Kasumi-1 (cell line): ENCODE measurements at places on chromosomes 11 and 22.

GRCh38 chr11:12235553-12235946 is 125.2 kb downstream of the MICAL2 start:
- DNase-seq, result peak; percentile 2

DNA sequence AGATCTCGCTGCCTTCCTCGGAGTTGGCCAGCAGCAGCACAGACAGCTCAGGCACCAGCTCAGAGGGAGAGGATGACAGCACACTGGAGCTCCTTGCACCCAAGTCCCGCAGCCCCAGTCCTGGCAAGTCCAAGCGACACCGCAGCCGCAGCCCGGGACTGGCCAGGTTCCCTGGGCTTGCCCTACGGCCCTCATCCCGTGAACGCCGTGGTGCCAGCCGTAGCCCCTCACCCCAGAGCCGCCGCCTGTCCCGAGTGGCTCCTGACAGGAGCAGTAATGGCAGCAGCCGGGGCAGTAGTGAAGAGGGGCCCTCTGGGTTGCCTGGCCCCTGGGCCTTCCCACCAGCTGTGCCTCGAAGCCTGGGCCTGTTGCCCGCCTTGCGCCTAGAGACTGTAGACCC is 6.4 kb downstream of the PLA2G3 start:
- DNase-seq, result no peak

- DNase-seq, result peak; percentile 45
These were observed 15.6 kb upstream of the DENND5A start for GRCh38 chr11:9280655-9281301.

GRCh38 chr11:1197431-1197885 is 25.4 kb upstream of the MUC5B start:
- DNase-seq, result no peak

GRCh38 chr11:2092956-2093412 is 46.2 kb downstream of the IGF2 start:
- no peak for DNase-seq

DNA sequence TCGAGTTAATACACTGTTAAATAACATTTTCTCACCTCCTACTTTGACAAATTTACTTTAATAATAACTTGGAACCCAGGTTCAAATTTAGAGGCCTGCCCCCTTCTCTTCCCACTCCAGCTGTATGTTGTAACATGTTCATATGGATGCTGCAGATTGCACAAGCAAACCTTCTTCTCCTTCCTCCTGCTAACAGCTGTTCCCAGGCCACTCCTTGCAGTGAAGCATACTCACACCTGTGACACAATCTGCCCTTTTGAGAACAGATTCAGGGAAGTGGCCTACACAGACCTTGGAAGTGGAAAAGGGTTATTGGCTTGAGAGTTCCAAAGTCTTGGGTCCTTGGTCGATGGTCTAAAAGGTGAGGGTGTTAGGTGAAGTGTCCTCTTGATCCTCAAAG is 131.9 kb downstream of the TEAD1 start:
- DNase-seq, result no peak

- DNase-seq, result peak; percentile 47
These were observed 24.8 kb upstream of the SWAP70 start for GRCh38 chr11:9639099-9639498.

GRCh38 chr22:44529827-44530523 is 31.9 kb upstream of the RTL6 start:
- DNase-seq, result no peak

DNA sequence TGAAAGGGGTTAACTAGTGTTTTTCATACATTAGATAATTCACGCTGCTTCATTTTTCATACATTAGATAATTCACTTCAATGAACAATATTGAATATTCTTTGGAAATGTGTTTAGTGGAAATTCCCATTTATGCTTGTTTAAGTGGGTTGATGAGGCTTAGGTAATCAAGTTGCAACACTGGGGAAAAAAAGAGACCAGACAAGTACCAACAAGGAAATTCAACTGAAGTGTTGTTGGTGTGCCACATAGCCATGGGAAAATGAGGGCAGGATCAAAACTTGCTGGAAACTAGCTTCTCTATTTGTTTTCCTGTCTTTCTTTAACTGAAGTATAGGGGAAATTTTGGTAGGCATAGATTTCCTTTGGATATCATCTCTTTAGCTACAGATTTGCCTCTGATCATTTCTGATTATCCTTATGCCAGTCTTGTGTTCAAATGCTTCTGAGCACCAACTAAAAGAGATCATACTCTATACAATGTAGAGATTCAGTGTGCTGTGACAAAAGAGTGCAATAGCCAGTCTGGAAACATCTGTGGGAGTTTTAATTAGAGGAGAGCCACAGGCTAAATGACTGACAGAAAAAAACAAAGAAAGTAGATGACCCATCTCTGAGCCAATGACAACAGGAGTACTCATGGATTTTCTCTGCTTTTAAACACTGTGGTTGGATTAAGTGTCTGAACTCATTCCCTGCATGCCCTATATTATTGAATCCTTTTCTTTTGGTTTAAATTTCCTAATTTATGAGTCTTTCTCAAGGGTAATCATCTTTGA is 67.6 kb upstream of the CTSC start:
- no peak for DNase-seq

DNA sequence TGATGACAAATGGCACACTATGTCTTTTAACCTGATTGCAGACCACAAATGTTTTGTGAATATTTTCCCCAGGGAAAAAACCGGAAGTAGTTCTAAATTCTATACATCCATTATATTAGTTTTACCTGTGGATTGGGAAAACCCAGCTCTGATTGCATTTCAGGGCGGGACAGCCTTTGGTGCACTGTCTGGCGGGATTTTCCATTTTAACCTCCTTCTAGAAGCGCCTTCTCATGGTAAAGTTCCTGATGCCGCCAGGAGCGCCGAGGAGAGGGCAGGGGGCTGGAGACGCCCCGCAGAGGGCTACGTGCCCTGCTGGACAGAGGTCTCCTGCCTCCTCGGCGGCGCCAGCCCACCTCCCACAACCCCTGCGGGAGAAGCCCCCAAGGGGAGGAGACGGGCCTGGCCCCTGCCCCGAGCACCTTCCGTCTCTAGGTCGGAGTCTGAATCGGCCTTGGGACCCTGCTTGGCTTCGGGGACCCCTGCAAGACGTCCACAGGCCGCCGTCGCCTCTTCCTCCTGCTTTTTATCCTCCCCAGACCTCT is 1.2 kb upstream of the P2RX6 start:
- no peak for DNase-seq

DNA sequence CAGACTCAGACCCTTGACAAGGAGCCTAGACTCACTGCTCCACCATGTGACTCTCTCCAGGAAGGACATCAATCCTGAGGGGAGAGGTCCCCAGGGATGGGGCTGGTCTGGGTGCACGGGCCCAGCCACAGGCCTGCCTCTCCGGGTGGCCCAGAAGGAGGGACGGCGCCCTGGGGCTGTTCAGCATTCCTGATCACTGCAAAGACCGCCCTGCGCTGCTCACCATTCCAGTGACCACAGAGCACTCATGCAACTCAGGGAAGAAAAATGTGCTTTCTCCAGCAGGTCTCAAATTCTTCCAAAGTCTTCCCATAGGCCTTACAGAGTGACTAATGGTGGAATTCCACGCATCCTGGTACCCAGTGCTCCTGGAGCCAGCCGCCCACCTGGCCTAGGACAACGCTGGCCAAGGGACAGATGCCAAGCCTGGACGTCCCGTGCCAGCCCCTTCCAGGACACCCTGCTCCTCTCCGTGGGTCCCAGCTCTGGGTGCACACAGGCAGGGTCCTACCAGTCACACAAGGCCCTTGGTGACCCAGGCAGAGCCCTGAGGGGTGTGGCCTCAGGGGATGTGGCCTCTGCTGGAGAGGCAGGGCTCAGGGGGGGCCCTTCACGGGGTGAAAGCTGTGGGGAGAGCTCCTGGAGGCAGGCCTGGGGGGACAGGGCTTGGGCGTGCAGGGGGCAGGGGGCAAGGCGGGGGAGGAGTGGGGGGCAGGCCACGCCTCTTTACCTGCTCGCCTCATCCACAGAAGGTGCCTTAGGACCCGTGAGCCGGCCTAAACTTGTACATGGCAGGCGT is 178.8 kb downstream of the IGLL1 start:
- no peak for DNase-seq

DNA sequence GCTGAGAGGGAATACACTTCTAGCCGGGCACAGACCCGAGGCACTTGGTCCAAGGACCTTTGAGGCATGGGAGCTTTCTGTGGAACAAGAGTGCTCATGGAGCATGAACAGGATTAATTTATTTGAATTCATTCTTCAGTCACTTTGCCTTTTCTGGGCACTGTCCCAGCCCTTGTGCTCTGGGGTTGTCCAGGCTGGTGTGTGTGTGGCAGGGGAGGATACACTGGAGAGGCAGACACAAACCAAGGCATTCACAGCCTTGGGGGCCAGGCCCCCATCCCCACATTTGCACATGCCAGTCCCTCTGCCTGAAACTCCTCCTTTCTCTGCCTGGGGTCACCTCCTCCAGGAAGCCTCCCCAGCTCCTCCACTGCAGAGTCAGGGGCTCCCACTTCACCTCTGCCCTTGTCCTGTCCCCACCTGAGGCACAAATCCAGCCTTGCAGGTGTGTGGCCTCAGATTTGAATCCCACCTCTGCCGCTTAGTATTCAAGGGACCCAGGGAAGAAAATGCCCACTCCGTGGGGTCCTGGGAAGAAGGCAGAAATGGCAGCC is 55.5 kb downstream of the MYO7A start:
- DNase-seq, result no peak

DNA sequence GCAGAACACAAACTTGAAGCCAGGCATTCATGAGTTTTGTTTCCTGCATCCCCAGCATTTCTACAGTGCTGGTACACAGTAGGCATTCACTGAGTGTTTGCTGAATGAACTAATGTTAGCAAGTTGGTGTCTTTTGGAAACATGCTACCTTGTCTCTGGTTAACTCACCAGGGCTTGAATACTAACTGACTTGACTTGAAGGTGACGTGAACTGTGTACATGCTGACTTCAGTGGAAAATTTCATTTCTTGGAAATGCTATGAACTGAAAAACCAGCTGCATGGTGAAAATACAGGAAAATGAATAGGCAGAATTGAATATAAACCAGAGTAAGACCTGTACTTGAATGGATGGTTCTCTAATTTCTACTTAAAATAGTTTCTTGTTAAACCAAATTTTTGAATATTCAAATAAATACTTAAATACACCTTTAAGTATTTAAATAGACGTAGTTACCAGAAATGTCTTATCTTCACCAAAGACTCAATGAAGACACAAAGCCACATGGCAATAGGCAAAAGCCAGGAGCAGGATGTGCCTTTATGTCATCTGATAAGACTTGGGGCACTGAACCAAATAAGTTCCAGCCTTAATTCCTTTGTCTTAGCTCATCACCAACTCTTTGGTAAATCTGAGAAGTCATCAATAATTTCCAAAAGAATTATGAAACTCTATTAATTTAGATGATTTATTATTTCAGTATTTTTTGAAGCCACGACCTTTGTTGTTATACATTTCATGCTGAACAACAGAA is 39.7 kb upstream of the POU2AF2 start:
- DNase-seq, result no peak

- no peak for DNase-seq
These were observed 109.9 kb downstream of the EMSY start for GRCh38 chr11:76554767-76555166.

DNA sequence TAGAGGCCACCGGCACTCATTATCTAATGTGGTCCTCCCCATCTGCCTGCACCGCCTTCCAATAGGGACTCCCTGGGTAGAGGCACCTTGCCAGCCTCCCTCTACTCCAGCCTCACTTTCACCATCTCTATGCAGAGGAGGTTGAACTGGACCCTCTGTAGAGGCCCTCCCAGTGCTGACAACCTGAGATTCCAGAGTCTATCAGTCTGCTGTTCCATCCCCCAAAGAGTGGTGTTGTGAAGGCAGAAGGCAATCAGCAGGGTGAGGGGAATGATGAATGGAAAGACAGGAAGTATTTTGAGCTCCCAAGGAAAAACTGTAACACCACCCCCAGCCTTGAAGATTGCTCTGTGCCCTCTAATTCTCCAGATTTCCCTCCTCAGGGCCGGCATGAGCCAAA is 77.9 kb downstream of the THAP12 start:
- no peak for DNase-seq

GRCh38 chr22:49779211-49779610 is 48.5 kb downstream of the BRD1 start:
- no peak for DNase-seq

DNA sequence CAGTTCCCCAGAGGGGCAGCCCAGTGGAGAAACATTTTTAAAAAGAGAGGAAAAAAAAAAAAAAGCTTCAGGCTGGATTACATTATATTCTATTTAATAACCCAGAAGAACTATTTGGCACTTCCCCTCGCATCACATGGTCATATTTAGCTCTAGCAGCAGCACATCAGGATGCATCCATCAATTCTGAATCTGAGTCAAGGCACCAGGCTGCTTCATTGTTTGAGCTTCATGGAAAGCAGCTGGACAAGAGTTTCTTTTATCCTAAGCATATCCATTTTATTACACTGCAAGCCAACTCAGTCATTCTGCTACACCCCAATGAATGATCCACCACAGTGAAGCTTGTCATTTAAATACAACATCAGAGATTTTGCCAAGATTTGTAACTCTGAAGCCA is 10.0 kb downstream of the SPTY2D1 start:
- no peak for DNase-seq

DNA sequence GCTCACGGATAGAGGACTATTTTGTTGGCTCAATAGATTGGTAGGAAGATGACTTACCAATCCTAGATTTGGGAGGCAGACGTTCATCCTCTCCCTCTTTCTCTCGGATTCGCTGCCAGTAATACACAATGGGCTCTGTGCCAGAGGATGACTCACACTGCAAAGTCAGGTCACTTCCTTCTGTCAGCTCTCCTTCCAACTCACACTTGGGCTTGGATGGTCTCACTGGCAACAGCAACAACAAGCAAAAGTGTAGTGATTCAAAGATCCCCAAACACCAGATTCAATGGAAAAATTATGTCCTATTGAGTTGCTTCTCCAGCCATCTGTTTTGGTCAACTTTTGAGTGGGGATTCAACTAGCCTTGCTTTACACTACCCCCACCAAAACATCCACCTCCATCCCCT is 21.7 kb upstream of the HSPA8 start:
- DNase-seq, result peak; percentile 19

- no peak for DNase-seq
These were observed 75.2 kb upstream of the KIRREL3 start for GRCh38 chr11:127075758-127076157.

- DNase-seq, result no peak
These were observed 21.8 kb downstream of the VPS37C start for GRCh38 chr11:61139387-61139786.

DNA sequence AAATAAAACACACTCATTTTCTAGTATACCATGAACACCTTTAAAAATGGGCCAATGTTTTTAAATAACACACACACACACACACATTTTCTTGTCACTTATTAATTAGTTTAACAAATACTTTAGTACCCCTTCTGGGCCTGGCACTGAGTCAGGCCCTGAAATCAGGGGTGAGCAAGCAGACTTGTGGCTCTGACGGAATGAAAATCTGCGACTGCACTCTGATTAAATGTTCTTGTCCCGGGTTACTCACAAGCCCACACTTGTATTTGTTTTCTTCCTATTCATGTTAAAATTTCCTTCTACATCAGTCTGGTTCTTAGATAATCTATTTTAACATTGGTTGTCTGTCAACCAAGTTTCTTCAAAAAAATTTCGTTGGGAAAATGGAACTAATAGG is 43.0 kb upstream of the PDGFD start:
- no peak for DNase-seq
